ENCODE measurements at places on chromosomes 4 and X. TPM values are rescaled to one million over a fixed set of nuclear protein-coding genes. Genes with fewer than 3 reads are reported as not detected.

GRCh38 chr4:2135083-2135482 lies 76.0 kb downstream of the NAT8L start:
- DNase-seq: no peak
- peaks cover 13% of the 10 kb centered on the region for H3K4me1 ChIP-seq
- H3K27me3 ChIP-seq: 0 out of 2 replicates have a peak, but pooled peaks cover 2% of the 10 kb centered on the region
- H3K4me3 ChIP-seq: no peak overlapping the region
- H3K27ac ChIP-seq: no peak overlapping the region

DNA sequence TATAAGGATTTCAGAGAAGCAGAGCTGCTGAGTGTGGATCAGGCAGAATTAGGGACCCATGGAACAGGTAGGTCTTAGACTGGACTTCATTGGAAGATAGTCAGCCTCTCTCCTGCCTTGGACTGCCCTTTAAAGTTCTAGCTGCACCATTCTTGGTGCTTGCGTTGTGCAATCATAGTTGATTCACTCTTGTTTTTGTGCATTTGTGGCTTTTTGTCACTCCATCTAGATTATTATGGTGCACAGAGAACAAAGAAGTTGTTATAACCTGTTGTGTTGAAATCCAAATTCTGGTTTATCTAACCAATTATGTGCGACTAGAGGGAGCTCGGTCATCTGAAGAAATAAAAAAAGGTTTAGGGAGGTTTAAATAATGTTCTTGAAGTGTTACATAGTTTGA lies 59.3 kb downstream of the JADE1 start:
- H3K4me1 ChIP-seq: no peaks in the 10 kb centered on the region
- H3K36me3 ChIP-seq: no peaks in the 10 kb centered on the region
- DNase-seq: no peak

EDA gene
- total RNA-seq: not detected

GRCh38 chrX:46117234-46117633 lies 428.0 kb downstream of the ZNF674 start:
- H3K4me1 ChIP-seq: no peaks in the 10 kb centered on the region
- H3K4me3 ChIP-seq: no peak overlapping the region
- DNase-seq: no peak
- no peaks in the 10 kb centered on the region for H3K36me3 ChIP-seq

- H3K4me3 ChIP-seq: no peak overlapping the region
- H3K36me3 ChIP-seq: no peaks in the 10 kb centered on the region
- H3K27me3 ChIP-seq: no peaks in the 10 kb centered on the region
- H3K4me1 ChIP-seq: peaks cover 20% of the 10 kb centered on the region
- DNase-seq: no peak
Measured at GRCh38 chrX:154727418-154727817, 23.5 kb downstream of the GAB3 start.

DNA sequence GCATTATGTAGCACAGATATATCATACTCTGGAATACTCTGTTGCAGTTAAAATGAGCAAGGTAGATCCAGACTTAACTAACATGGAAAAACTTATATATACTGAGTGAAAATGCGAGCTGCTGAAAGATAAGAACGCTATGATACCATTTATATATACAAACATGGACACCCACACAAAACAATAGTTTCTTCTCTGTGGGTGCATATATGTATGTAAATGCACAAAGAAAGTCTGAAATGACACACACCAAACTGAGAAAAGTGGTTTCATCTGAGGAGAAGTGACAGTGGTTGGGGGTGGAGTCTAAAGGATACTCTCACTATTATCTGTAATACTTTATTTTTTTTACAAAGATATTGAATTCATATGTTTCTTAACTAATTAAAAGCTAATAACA lies 12.2 kb upstream of the FGF2 start:
- no peak for DNase-seq
- H3K4me1 ChIP-seq: no peaks in the 10 kb centered on the region
- H3K36me3 ChIP-seq: no peaks in the 10 kb centered on the region
- H3K27me3 ChIP-seq: no peaks in the 10 kb centered on the region

ATP8A1 gene
- total RNA-seq: not detected

DNA sequence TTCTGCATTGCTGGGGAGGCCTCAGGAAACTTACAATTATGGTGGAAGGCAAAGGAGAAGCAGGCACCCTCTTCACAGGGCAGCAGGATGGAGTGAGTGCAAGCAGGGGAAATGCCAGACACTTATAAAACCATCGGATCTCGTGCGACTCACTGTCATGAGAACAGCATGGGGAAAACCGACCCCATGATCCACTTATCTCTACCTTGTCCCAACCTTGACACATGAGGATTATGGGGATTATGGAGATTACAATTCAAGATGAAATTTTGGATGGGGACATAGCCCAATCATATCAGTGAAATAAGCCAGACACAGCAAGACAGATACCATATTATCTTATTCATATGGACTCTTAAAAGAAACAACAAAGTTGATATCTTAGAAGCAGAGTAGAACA lies 134.9 kb downstream of the C4orf33 start:
- H3K36me3 ChIP-seq: no peaks in the 10 kb centered on the region
- H3K27ac ChIP-seq: no peak overlapping the region
- no peaks in the 10 kb centered on the region for H3K4me1 ChIP-seq
- no peak for DNase-seq

DNA sequence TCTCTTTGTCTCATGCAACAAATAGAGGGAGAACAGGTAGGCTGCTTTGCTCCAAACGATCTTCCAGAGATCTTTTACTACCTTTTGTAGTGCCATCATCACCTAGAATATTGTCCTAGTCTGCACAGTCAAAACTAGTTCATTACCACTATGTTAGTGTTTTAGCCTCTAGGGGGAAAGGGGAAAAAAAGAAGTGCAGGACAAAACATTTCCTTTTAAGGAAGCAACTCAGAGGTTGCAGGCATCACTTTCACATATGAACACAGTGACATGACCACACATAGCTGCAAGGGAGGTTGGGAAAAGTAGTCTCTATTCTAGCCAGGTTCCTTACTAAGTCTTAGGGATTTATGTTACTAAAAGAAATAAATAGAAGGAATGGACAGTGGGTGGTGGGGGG lies 39.3 kb upstream of the RAP2C start:
- no peak overlapping the region for H3K4me3 ChIP-seq
- no peak for DNase-seq
- H3K4me1 ChIP-seq: no peaks in the 10 kb centered on the region
- H3K36me3 ChIP-seq: no peaks in the 10 kb centered on the region
- no peak overlapping the region for H3K27ac ChIP-seq
